ENCODE measurements at places on chromosomes 1 and 21. TPM values are rescaled to one million over a fixed set of nuclear protein-coding genes. Genes with fewer than 3 reads are reported as not detected.

Gene ASPM
- polyA plus RNA-seq: 0.05 TPM

DNA sequence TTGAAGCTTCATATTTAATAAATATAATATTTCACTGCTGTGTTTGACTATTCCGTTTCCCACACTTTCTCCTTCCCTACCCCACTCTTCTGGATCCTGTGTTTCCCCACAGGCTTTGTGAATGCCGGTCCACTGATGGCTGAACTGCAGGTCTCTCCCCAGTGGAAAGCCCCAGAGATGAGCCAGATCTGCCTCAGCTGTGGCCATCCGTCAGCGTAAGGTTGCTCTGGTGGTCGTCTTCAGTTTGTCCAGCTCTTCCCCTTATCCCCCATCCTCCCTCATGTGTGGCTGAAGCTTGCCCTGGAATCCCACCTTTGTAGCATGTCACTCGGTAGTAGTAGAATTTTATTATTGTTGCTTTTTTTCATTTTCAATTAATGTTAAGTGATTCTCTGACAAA lies 11.4 kb downstream of the SMAP2 start:
- H3K27ac ChIP-seq: peak overlapping the region; percentile 93
- no peaks in the 10 kb centered on the region for H3K27me3 ChIP-seq
- H3K36me3 ChIP-seq: peaks cover 45% of the 10 kb centered on the region
- no peak overlapping the region for H3K4me3 ChIP-seq
- DNase-seq: peak; percentile 67
- H3K4me1 ChIP-seq: peaks cover 98% of the 10 kb centered on the region

Gene NBPF4
- polyA plus RNA-seq: not detected

- H3K36me3 ChIP-seq: no peaks in the 10 kb centered on the region
- peaks cover 13% of the 10 kb centered on the region for H3K4me1 ChIP-seq
- peaks cover 99% of the 10 kb centered on the region for H3K27me3 ChIP-seq
- no peak overlapping the region for H3K27ac ChIP-seq
- DNase-seq: no peak
Observed at GRCh38 chr1:118982266-118982665, 5.9 kb downstream of the TBX15 start.

- DNase-seq: no peak
- no peak overlapping the region for H3K4me3 ChIP-seq
- H3K27me3 ChIP-seq: no peaks in the 10 kb centered on the region
- peaks cover 7% of the 10 kb centered on the region for H3K4me1 ChIP-seq
- peaks cover 66% of the 10 kb centered on the region for H3K36me3 ChIP-seq
Observed at GRCh38 chr1:186900539-186901237, 71.9 kb downstream of the PLA2G4A start.

Gene LRRC71
- polyA plus RNA-seq: not detected

DNA sequence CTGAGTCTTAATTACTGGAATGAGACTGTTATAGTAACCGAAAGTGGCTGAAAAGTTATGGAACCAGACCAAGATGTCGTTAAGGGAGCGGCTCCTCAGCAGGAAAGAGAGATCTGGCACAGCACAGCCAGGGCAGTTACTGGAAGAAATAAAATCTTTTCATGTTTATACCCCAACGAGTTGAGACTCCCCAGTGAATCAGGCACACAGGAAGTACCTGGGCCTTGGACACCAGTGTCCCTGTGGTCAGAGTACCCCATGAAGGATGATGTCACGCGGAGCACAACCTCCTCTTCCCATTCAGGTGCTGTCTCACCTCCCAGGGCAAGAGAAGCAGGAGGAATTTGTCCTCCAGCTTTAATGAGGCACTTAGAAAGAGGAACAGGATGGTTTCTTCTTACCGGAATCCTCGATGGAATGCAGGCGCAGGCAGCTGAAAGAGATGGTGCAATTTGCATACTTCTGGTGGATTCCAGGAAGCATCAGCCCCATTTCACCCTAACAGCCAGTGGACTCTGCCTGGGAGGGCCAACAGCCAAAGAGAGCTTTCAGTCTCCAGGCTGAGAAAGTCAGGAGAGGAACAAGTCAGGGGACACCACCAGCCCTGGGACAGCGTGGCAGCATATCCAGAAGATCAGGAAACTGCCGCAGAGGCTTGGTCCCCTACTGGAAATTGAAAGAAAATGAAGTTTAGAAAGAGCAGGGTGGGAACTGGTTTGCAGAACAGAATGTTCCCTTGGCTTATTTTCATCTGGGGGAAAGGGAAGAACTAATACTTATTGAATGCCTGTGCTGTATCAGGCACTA lies 35.9 kb upstream of the CTTNBP2NL start:
- no peaks in the 10 kb centered on the region for H3K4me1 ChIP-seq
- H3K4me3 ChIP-seq: no peak overlapping the region
- H3K27me3 ChIP-seq: peaks cover 3% of the 10 kb centered on the region
- no peaks in the 10 kb centered on the region for H3K36me3 ChIP-seq
- no peak for DNase-seq
- H3K27ac ChIP-seq: no peak overlapping the region

Gene ADCY10
- polyA plus RNA-seq: not detected

Gene PM20D1
- 0.04 TPM for polyA plus RNA-seq

Gene ARHGEF19
- polyA plus RNA-seq: 2.2 TPM

GRCh38 chr21:45945066-45945867 lies 36.3 kb upstream of the COL6A1 start:
- H3K4me3 ChIP-seq: no peak overlapping the region
- H3K36me3 ChIP-seq: no peaks in the 10 kb centered on the region

Gene DOP1B
- 14.4 TPM for polyA plus RNA-seq

- no peaks in the 10 kb centered on the region for H3K4me1 ChIP-seq
- no peaks in the 10 kb centered on the region for H3K27me3 ChIP-seq
- no peak overlapping the region for H3K27ac ChIP-seq
- DNase-seq: no peak
Observed at GRCh38 chr1:162993846-162994245, 75.3 kb upstream of the RGS4 start.
